ENCODE measurements at places on chromosomes 7 and 10.

DNA sequence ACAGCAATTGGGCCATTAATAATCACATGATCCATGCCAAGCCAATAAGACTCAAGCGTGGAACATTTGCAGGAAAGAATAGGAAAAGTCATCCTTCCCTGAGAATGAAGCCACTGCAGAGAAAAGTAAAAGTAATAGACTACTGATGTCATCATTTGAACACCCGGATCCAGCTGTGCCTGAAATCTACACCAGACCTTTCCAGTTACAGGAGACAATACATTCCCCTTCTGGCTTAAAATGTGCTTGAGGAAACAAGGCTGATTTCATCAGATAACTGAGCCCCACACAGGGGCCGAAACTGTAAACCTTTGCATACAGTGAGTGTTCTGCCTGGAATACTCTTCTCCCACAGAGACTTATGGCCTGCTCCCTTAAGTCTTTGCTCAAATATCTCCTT lies 232.8 kb downstream of the KCNMA1 start:
- no peak for DNase-seq

- DNase-seq = no peak
Measured at GRCh38 chr7:21304808-21305375, 123.0 kb upstream of the SP4 start.

- no peak for DNase-seq
Measured at GRCh38 chr10:129465796-129466702, 992 bp upstream of the MGMT start.

- no peak for DNase-seq
Measured at GRCh38 chr7:127769696-127770400, 117.9 kb downstream of the SND1 start.

- no peak for DNase-seq
Measured at GRCh38 chr7:27774717-27775328, 34.9 kb downstream of the TAX1BP1 start.

GRCh38 chr7:26006426-26006825 lies 145.6 kb upstream of the NFE2L3 start:
- no peak for DNase-seq
